ENCODE measurements at places on chromosomes 6 and 20.

DNA sequence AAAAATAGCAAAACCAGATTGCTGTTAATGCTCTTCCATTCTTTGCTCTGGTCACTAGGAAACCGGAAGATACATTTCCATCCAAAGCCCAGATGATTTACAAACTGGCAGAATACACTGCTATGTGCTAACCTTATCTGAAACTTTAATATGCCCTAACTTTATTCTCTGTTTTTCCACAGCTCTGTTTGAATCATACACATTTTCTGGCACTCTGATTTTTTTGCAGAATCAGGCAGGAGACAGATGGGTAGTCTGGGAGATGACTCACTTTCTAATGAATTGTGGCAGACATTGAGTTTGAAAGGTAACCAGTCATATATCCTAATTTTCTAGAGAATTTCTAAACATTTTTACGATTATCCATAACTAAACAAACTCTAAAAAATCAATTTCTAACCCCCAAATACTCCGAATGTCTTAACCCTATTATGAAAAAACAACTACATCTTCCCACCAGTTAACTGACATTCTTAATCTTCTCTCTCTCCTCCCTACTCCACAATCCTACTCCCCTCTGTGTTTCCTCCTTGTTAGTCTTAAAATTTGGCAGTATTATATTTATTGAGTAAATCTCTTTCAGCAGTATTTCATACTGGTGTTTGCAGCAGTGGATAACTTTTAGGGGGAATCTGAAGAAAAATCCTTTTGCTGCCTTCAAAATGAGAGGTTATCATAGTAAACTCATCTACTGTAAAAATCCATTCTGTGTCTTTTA, 63.5 kb downstream of the MAN1A1 start:
- no peak for DNase-seq

DNA sequence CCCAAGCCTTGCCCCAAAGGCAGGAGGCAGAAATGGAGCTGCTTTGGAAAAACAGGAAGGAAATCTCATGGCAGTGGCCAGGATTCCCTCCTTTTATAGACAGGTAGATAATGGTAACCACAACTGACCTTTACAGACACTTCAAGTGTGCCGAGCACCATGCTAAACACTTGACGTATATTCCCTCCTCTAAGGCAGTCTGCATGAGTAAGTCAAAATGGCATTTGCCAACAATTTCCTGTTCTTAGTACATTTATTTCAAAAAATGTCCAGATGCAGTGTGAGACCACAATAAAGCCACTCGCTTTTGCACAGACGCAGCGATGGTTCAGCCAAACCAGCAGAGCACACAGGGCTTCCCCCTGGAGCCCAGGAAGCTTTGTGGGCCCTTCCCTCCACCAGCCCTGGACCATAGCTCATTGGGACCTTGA, 16.5 kb upstream of the GPR6 start:
- DNase-seq: no peak

- DNase-seq: no peak
Observed at GRCh38 chr20:2757001-2757400, 43.4 kb downstream of the CPXM1 start.

- no peak for DNase-seq
Observed at GRCh38 chr20:19071446-19071725, 141.1 kb upstream of the SLC24A3 start.

DNA sequence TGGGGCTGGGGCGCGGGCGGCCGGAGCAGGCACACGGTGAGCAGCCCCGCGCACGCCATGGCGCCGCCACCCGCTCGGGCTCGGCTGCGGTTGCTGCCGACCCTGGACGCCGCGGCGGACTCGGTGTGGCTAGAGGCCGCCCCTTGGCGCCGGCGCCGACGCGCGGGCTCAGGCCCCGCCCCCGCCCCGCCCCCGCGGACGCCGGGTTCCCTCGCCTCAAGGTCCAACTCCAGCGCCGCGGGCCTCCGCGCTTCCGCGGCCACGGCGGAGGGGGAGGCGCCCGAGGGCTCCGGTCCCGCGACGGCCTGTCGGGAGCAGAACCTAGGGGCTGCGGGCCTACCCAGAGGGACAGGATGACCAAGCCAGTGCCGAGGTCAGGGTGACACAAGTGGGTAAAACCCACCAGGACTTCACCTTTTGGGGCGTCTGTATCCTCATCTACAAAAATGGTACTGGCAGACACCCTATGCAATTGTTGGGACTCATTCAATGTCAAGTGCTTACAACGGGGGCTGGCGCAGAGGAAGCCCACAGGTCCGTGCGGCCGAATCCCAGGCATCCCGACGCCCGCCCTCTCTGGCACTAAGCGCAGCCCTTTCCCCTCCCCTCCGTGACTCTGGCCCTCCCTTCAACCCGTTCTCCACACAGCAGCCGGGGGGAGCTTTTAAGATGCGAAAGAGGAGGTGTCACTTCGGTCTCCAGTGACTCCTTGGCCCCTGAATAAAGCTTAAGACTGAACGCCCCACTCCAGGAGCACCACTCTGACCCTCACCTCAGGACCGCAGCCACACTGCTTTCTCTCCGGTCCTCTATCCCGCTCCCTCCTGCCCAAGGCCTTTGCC, at the start of gene NECAB3:
Gene NECAB3 (minus strand): TSS at position 135 of the 842 bp plus-strand sequence. CDS start 76 bp downstream, at position 59.
- DNase-seq: no peak

DNA sequence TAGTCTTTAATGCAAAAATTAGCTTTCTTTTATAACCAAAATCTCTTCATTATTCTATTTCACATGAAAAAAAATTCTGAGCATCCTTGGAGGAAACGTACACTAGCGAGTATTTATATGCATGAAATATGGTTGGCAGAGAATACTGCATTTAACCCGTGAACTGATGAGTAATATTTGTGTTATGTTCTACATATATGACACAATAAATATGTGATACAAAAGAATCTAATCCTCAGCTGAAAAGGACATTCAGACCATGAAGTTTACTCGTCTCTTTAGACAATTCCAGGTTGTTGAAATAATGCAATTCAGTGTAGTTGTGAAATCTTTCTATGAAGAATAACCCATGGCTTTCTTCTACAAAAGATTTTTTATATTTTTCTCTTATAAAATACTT, 524.8 kb upstream of the MAN1A1 start:
- no peak for DNase-seq

- DNase-seq: no peak
Observed at GRCh38 chr6:52098721-52099120, 11.3 kb upstream of the PKHD1 start.

GRCh38 chr6:125453516-125453915, 151.7 kb upstream of the HDDC2 start:
- no peak for DNase-seq

DNA sequence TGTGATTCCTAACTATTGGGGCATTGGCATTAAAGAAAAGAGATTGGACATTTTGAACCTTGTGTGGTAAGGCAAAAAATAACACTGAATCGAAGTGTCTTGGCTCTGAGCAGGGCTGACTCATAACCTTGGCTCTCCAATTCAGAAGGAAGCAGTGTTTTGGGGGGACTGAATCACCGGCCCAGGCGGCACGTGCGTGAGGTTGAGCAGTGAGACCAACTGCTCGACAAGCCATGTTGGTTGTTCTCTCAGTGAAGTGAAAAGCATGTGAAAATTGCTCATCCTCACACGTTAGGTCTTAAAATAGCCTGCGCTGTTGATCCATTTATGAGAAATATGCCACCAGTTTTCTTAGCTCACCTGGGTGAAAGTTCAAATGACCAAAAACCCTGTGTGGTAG, 137.8 kb upstream of the SPACA1 start:
- no peak for DNase-seq

GRCh38 chr20:2022163-2022562, 28.3 kb upstream of the PDYN start:
- no peak for DNase-seq

DNA sequence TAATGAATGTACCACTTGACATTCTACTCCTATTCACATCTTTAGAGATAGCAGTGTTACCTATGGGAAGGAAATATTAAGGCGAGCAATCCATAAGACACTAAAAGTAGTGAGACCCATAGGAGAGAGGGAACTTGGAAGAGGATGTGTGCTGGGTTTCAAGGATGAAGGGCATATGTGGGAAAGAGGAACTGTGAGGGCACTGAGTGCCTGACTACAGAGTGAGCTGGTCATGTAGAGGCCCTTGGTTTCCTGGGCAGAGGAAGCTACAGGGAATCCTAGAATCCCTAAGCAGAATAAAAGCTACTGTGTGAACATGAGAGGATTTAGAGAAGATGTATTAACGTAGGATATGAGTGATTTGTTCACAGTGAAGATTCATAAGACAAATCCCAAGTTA, 262.8 kb downstream of the FARS2 start:
- no peak for DNase-seq

- DNase-seq: no peak
Observed at GRCh38 chr6:152085451-152085921, 278.0 kb downstream of the ESR1 start.

- DNase-seq: no peak
Observed at GRCh38 chr6:141316236-141316635, 816.5 kb upstream of the GJE1 start.

- DNase-seq: no peak
Observed at GRCh38 chr20:57197352-57198131, 68.9 kb downstream of the BMP7 start.
